OCI-LY7 (cell line): ENCODE measurements at places on chromosomes 2 and 18.

GRCh38 chr2:13607139-13607538 lies 890.4 kb downstream of the TRIB2 start:
- no peak for DNase-seq

DNA sequence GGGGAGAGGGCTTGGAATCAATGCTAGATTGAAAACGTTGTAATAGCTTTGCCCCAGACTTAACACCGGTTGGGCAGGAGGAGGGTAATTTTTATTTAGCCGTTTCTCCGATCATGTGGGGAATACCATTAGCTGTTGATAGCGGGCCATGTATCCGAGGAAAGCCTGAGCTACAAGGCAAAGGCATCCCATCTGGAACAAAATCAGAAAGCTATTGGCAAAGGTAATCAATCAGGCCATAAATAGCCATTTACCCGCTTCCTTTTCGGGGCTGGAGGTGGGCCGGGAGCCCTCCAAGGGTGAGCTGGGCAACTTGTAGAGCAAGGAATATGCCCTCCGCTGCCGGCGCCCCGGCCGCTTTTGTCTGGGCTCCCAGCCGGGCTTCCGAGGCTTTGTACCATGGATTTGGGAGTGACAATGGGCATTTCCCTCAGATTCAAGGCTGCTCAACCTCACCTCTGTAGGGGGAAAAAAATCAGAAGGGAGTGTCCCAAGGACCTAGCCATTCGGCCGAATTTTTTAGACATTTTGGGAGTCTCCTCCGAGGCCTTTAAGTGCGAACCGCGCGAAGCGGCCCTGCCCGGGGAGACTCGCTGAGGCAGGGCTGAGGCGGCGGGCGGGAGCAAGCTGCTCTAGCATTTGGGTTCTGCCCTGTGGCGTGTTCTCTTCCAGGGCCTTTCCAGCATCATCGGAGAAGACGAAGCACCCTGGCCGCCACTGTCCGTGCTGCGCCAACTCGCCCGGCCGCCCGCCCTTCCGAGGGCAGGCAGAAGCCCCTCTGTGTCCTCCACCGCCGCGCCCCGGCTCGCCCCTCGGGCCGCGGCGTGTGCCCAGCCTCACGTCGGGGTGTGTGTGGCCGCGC lies 1.1 kb upstream of the HOXD9 start:
- no peak for DNase-seq

- no peak for DNase-seq
These were observed at the start of gene FRZB for GRCh38 chr2:182866461-182867406. TSS of gene FRZB (minus strand) at chr2:182866637. CDS start at chr2:182866552, 85 bp downstream.

GRCh38 chr2:181163139-181163538 lies 182.7 kb downstream of the UBE2E3 start:
- no peak for DNase-seq

- no peak for DNase-seq
These were observed 86.3 kb downstream of the R3HDM1 start for GRCh38 chr2:135617501-135618015.

DNA sequence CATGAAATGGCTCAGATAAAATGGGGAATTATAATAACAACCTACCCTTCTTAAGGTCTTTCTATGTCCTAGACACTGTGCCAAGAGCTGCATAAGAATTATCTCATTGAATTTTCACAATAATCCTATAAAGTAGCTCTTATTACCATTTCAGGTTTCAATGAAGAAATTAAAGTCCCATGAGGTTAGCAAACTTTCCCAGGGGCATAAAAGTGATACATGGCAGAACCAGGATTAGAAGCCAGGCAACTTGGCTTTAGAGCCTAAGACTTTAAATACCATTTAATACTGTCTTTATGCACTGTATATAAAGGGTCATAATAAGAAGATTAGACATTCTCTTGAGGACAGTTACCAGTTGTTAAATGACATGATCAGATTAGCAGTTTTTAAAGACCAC lies 130.1 kb downstream of the GCA start:
- no peak for DNase-seq

DNA sequence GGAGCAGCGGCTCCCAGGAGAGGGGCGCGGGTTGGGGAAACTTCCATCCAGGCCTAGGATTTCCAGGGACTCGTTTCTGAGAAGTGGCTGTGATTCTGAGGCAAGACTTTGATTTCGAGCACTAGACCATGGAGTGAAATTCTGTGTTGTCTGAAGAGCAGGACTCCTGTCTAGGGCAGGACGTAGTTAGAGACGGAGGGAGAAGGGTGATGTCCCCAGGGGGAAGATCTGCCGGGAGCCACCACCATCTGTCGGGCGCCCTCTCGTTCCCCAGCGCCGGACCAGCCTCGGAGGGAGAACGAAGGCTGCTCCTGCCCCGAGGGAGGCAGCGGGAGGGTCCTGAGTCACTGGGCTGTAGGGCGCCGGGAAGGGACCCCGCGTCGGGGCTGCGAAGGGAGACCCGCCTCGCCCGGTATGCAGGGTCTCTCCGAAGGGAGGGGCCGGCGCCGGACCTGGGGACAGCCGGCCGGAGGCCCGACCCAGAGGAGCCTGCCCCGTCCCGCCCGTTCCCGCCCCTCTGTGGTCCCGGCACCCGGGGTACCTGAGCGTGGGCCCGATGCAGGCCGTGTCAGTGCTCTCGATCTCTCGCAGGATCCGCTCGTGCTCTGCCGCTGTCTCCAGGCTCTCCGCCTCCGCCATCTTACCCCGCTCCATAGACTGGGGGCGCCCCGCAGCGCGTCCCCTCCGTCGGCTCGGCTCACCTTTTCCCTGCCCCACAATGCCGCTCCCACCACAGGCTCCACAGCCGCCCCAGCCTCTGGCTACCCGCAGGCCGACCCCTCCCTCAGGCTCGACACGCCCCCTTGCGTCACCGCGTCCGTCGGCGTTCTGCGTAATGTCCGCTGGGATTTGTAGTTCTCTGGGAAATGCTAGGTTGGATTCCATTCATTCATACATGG lies at the start of gene EXOC6B:
EXOC6B (minus strand) TSS at position 777 of the 899 bp plus-strand sequence.
- no peak for DNase-seq

GRCh38 chr2:27085673-27086089 lies 891 bp upstream of the KHK start:
- DNase-seq = no peak

GRCh38 chr2:100988630-100989417 lies 13.3 kb upstream of the RPL31 start:
- no peak for DNase-seq

GRCh38 chr2:5389740-5390139 lies 302.4 kb upstream of the SOX11 start:
- no peak for DNase-seq

- DNase-seq = no peak
These were observed 102.1 kb upstream of the RAB27B start for GRCh38 chr18:54726143-54726542.

DNA sequence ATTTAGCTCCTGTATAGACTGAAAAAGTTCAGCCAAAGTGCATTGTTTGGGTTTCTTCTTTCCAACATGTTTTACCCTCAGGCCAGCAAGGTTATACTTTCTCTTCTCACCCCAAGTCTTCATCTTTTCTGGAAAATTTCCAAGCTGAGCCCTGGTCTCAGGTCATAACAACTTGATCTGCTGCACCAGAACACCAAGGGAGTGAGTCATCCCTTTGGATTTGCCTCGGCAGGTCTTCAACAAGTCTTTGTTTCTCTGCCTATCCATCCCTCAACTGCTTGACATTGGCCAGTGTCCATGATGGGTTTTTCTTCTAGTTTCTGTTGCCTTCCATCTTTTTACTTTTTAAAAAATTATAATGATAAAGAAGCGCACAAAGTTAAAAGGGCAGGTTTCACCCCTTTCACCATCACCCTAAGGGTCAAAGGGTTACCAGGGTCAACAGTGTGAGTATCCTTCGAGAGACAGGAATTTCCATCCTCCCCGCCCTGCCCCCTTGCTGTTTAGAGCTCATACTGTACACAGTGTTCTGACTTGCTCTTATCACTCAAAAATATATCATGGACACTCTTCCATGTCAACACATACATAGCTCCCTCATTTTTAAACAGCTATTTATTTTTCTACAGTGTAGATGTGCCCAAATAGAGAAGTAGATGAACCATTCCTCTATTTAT lies 5.7 kb upstream of the SPATS2L start:
- no peak for DNase-seq

DNA sequence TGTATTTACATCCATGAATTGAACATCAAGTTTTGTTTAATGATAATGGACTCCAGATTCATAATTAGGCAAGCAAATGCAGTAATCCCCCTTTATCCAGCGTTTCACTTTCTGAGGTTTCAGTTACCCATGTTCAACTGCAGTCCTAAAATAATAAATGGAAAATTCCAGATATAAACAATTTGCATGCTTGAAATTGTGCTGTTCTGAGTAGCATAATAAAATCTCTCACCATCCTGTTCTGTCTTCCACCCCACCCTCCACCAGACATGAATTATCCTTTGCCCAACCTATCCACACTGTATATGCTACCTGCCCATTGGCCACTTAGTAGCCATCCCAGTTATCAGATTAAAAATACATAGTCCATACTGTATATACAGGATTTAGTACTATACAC lies 224.5 kb upstream of the CHAC2 start:
- DNase-seq = no peak

GRCh38 chr2:159168707-159169106 lies 117.8 kb downstream of the WDSUB1 start:
- no peak for DNase-seq

DNA sequence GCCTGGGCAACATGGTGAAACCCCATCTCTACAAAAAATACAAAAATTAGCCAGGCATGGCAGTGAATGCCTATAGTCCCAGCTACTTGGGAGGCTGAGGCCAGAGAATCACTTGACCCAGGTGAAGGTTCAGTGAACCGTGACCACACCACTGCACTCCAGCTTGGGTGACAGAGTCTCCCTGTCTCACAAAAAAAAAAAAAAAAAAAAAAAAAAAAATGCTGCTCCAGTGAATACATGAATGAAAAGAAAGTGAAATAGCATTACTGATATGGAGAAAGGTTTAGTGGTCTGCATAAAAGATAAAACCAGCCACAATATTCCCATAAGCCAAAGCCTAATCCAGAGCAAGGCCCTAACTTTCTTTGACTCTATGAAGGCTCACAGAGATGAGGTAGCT lies 44.5 kb downstream of the METTL8 start:
- DNase-seq = peak; percentile 76

DNA sequence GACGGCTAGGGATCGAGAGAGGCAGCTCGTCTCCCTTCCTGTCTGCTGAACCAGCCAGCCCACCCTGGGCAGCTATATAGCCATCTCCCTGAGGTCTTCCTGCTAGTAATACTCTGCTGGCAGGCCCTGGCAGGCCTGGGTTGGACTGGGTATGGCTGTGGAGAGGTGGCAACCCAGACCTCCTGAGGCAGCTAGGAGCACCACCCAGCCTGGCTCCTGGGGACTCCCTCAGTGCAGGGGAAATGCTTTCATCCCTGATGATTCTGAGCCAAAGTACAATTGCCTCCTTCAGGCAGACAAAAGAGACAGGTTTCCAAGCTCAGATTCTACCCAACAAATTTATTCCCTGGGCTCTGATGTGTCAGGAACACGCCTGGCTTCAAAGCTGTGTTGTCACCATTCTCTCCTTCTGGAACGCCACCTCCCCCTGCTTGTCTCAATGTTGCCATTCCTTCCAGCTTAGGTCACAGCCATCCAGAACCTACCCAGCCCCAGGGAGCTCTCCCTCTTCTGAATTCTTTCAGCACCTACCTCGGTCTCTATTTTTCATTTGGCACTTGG lies 4.7 kb upstream of the DNAJB2 start:
- DNase-seq = no peak

DNA sequence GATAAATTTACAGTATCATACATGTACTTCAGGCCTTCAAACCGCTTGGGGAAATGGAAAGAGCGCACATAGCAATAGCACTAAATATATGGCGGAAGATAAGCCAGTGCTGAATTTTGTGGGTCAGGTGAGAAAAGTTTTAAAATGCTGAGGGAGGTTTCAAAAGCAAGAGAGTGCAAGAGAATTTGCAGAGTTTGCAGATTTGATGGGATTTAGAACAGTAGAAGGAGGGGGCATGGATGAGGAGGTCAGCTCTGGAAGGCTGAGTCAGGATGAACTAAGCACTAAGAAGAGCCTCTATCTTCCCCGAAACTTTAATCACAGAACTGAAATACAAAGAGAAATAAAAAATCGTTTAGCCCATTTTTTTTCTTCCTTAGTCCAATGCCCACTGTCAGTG lies 145.9 kb downstream of the DLGAP1 start:
- no peak for DNase-seq
